Esophagus squamous epithelium (tissue), 5 donors: ENCODE measurements at places on chromosomes 11 and 22.

DNA sequence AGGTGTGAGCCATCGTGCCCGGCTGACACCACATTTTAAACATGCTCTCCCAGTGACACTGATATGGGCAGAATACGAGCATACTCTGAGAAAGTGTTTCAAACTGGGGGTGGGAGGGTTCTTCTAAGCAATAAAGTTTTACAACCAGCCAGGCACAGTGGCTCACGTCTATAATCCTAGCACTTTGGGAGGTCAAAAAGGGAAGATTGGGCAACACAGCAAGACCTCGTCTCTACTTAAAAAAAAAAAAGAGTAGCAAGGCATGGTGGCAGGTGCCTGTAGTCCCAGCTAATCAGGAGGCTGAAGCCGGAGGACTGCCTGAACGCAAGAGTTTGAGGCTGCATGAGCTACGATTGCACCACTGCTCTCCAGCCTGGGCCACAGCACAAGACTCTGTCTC is 2.2 kb downstream of the GANAB start:
- DNase-seq, result no peak

DNA sequence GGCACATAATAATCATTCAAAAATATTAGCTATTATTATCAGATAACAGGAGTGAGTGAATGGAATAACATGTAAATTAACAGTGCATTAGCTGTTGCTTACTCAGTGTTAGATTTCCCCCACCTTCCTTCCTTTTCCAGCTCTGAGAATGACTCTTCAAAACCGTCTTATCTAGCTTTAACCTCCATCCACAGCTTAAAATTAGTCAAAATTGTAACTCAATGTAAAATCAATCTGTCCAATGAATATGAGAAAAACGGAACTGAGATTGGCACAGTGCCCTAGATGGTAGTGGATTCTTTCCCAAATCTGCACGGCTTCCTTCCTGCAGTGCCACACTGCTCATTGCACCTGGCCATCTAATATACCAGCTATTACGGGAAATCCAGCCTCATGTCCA is 156.8 kb upstream of the BDNF start:
- no peak for DNase-seq

- no peak for DNase-seq
Measured at GRCh38 chr11:19370100-19370861, 129.5 kb upstream of the E2F8 start.

DNA sequence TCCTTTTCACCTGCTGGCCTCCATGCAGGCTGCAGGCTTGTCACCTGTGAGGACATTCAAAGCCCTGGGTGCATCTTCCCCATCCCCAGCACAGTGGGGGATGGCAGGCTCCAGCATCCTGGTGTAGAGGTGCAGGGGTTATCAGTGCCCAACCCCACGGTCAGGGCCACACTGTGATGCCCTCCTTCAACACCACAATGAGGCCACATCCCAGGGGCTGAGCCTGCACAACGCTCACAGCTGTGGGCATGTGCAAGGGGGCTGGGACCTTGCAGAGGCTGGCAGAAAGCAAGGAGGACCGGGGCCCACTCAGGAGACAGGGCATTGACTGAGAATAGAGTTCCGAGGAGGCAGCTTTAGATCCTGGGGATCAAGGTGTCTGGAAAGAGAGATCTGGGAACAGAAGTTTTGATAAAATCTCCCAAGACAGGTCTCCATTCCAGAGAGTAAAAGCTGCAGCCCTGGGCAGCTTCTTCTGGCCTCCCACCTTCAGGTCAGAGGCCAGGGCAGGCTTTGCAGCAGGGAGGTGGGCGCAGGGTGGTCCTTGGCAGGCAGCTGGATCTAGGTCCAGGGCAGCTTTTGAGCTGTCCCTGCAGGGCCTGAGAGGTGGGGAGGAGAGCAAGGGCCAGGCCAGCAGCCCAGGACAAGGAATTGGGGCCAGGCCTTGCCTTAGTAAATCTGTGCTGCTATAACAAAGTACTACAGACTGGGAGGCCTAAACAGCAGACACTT is 250.8 kb upstream of the B3GAT1 start:
- DNase-seq, result no peak

GRCh38 chr11:30830681-30831080 is 244.5 kb upstream of the MPPED2 start:
- no peak for DNase-seq

DNA sequence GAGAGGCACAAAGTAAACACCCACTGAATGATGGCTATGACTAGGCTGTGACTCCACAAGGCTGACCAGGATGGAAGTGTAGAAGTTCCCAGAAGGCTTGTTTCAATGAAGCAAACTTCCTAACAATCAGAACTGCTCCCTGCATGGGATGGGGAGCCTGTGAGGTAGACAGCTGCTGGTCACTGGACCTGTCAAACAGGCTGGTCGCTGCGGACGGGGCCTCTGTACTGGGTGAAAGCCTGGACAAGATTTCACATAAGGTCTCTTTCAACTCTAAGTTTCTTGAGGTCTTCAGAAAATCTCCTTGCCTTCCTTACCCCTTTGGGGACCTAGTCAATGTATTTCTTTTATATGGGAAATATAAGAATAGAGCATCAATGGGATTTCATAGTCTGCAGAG is 438.2 kb downstream of the BUD13 start:
- no peak for DNase-seq
